Nasal cavity respiratory epithelium epithelial cell of viscerocranial mucosa (primary cell): ENCODE measurements at places on chromosomes 3 and 15. TPM values are rescaled to one million over a fixed set of nuclear protein-coding genes. Genes with fewer than 3 reads are reported as not detected.

WNT7A gene
- total RNA-seq, result 12.6 and 13.7 TPM in 2 replicates

PTH1R gene
- not detected in 2 replicates for total RNA-seq

MB21D2 gene
- 6.5 and 7.8 TPM in 2 replicates for total RNA-seq

STRIT1 gene
- total RNA-seq, result not detected in 2 replicates

NANOGP8 gene
- total RNA-seq, result 0.07 TPM in 1 of 2 replicates, not detected in the other

SAMMSON gene
- total RNA-seq, result not detected in 2 replicates

UQCRC1 gene
- 438 and 594 TPM in 2 replicates for total RNA-seq

OXTR gene
- total RNA-seq, result 0.36 and 0.68 TPM in 2 replicates

ADAMTS17 gene
- total RNA-seq, result 0.64 and 1.0 TPM in 2 replicates

P3H2 gene
- total RNA-seq, result 9.5 and 14.0 TPM in 2 replicates

GRAMD2A gene
- total RNA-seq, result 7.2 and 10.3 TPM in 2 replicates

ISLR gene
- not detected in 2 replicates for total RNA-seq

TMEM207 gene
- total RNA-seq, result not detected in 2 replicates

ZNF385D gene
- 0.14 TPM in 1 of 2 replicates, not detected in the other for total RNA-seq

PLSCR2 gene
- total RNA-seq, result under 0.01 and 0.28 TPM in 2 replicates

GP9 gene
- not detected in 2 replicates for total RNA-seq

TRH gene
- total RNA-seq, result not detected in 2 replicates

PIF1 gene
- 0.28 and 0.34 TPM in 2 replicates for total RNA-seq

MCF2L2 gene
- total RNA-seq, result 0.14 and 0.68 TPM in 2 replicates

SLC25A38 gene
- total RNA-seq, result 20.1 and 20.5 TPM in 2 replicates

IL17RE gene
- 1.4 and 4.0 TPM in 2 replicates for total RNA-seq

COX17 gene
- 22.2 and 24.4 TPM in 2 replicates for total RNA-seq

BMF gene
- 0.34 and 1.00 TPM in 2 replicates for total RNA-seq

ATR gene
- 30.1 and 40.7 TPM in 2 replicates for total RNA-seq

SPSB4 gene
- total RNA-seq, result 0.34 TPM in 1 of 2 replicates, not detected in the other
